Tibial nerve (tissue), 4 donors: ENCODE measurements at places on chromosomes 3 and 15. TPM values are rescaled to one million over a fixed set of nuclear protein-coding genes. Genes with fewer than 3 reads are reported as not detected.

DNA sequence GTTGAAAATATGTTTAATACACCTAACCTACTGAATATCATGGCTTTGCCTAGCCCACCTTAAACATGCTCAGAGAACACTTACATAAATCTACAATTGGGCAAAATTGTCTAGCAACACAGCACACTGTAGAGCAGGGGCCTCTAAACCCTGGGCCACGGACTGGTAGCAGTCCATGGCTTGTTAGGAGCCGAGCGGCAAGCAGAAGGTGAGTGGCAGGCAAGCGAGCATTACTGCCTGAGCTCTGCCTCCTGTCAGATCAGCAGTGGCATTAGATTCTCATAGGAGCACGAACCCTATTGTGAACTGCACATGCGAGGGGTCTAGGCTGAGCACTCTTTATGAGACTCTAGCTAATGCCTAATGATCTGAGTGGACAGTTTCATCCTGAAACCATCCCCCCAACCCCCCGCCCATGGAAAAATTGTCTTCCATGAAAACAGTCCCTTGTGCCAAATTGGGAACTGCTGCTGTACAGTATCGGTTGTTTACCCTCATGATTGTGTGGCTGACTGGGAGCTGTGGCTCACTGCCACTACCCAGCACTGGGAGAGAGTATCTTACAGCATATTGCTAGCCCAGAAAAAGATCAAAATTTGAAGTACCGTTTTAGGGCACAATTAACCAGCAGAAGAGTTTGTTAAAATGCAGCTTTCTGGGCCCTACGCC, 26.1 kb downstream of the CMSS1 start:
- no peak for DNase-seq

DNA sequence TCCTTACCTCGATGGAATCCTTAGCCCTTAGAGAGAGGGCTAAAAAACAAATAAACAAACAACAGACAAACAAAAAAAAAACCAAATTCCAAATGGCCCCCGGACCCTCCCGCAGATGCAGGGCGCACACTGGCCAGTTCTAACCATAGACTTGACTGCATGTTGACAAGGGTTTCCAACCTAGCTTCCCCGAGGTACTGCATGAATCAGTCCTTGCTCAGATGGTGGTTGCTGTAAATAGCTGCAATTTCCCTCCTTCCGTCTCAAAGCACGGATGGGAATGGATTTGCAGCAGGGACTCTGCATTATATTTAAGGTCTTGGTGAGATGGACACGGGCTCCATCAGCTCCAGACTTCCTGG, 162.8 kb downstream of the CD47 start:
- DNase-seq = no peak

GRCh38 chr3:109900783-109901182, 563.4 kb upstream of the DPPA4 start:
- DNase-seq = no peak

GRCh38 chr15:51917493-51917892, 54.1 kb downstream of the LEO1 start:
- DNase-seq = no peak

GRCh38 chr15:58362262-58362922, 69.4 kb upstream of the LIPC start:
- DNase-seq = no peak

- no peak for DNase-seq
Observed at GRCh38 chr15:96130734-96131133, 199.8 kb upstream of the NR2F2 start.

DNA sequence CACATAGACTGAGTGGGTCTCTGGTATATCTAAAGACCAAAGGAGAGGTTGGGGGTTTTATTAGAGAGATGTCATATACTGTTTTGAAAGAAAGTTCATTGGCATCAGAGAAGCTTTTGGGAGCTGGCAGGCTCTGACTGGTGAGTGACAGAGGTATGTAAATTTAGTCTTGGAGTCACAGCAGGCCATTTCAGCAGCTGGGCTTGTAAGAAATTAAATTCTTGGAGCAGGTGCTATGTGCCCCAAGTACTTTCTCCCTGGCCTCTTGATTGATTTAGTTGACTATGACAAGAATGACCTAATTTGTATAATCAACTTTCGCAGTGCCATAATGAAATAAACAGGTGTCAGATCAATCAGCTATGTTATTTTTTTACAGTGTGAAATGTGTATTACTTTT, 47.8 kb upstream of the CDAN1 start:
- DNase-seq = no peak

GRCh38 chr3:13308380-13308801, 111.7 kb downstream of the NUP210 start:
- DNase-seq = no peak

- DNase-seq = no peak
Observed at GRCh38 chr3:72180405-72180804, 395.5 kb upstream of the PROK2 start.

DNA sequence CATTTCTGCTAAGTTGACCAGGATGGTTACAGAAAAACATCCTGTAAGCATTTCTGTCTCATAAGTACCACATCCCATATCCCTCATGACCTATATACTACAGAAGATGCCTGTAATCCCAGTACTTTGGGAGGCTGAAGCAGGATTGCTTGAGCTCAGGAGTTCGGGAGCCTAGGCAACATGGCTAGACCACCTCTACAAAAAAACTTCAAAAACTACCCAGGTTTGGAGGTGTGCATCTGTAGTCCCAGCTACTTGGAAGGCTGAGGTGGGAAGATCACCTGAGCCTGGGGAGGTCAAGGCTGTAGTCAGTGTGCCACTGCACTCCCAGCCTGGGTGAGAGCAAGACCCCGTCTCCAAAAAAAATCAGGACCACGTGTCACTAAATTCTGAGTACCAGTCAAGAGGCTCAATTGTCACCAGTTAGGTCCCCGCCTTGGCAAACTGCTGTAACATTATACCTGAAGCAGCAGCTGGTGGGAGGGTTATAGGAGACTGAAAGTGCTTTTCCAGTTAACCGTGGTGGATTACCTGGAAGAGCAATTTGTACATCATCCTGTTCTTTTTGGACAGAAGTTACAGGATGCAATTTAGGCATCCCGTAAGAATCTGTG, 6.2 kb downstream of the RPL32 start:
- no peak for DNase-seq

DNA sequence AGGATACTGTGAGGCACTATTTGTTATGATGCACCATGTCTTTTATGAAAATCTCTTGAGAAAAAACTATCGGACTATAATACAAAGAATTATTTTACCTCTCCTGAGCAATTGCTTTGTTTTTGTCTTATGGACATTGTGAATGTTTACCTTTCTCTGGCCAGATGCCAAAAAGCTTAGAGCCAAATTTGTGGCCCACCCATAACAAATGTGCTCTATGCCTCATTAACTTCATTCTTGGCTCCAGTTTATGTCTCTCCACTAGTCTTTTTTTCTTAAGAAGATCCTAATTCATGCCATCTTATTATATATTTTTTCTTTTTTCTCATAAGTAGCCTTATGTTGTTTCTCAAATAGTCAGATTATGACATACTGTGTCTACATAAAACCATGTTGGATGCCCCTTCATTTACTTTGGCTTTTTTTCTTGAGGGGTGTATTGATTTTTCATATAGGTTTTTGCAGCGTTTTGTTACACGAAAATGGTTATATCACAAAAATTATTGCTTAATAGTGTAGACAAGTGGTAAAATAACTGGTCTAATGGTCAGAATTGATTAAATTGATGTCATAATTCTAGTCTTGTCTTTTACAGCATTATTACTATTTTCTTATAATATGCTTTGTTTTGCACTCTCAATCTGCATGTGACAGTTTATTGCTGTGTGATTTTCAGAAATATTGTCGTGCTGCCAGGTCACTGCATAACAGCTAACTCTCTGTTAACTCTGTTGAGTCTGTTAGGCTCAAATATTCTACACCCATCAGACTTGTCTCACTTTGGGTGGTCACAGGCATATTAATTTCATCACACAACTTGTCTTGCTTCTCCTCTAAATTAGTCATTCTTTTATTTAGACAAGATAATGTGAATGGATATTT, 18.2 kb downstream of the SENP8 start:
- DNase-seq = no peak

Gene TIGIT
- total RNA-seq = 3.9 TPM

Gene PLAAT1
- total RNA-seq = 0.84 TPM

Gene EIF2B5
- 32.4 TPM for total RNA-seq

Gene EFCC1
- 2.1 TPM for total RNA-seq

Gene NANOGP8
- 9.4 TPM for total RNA-seq

Gene SLC24A1
- total RNA-seq = 9.6 TPM
